ENCODE measurements at places on chromosomes 5 and 9.
A peak's percentile ranks its signal among the peaks of the same experiment; 100 is the strongest.

- DNase-seq = peak; percentile 9
These were observed 31.0 kb upstream of the NR3C1 start for GRCh38 chr5:143434261-143435209.

DNA sequence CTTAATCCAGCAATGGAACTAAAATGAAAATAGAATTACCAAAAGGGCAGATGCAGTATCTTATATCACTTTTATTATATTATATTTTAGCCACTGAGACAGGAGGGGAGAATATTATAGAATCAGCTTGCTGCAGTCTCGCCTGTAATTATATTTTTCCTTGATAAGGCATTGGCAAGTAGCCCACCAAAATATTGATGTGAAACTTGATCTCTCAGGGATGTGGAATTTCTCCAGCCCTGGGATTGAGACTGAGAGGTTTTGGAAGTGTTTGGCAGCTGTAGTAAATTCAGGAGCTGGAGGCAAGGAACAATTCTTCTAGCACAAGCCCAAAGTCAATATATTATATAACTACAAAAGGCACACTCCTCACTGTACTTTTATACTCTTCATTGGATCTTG, 142.1 kb upstream of the ADAMTSL1 start:
- no peak for DNase-seq

- DNase-seq = no peak
These were observed 17.0 kb upstream of the WWC1 start for GRCh38 chr5:168274406-168274805.

DNA sequence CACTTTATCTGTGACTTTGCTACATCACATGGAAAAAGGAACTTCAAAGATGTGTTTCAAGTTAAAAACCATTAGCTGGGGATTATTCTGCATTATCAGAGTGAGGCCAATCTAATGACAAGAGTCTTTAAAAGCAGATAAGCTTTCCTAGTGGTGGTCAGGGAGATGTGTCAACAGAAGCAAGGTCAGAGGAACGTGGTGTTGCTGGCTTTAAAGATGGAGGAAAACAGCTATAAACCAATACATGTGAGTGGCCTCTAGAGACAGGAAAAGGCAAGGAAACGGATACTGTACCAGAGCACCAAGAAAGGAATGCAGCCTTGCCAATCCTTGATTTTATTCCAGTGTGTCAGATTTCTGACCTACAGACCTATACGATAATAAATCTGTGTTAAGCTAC, 204.2 kb downstream of the TAF11L14 start:
- DNase-seq = no peak

DNA sequence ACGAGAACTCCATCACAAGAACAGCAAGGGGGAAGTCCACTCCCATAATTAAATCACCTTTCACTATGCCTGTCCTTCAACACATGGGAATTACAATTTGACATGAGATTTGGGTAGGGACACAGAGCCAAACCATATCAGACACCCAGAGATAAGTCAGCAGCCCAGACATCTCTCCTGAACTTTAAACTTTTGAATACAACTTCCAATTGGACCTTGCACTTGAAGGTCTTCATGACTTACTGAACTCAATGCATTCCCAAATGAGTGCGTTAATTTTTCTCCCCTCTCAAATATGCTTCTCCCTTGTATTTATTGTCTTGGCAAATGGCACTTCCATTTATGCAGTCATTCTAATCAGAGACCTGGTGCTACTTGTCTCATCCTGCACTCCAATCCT, 12.1 kb downstream of the C9 start:
- DNase-seq = no peak

DNA sequence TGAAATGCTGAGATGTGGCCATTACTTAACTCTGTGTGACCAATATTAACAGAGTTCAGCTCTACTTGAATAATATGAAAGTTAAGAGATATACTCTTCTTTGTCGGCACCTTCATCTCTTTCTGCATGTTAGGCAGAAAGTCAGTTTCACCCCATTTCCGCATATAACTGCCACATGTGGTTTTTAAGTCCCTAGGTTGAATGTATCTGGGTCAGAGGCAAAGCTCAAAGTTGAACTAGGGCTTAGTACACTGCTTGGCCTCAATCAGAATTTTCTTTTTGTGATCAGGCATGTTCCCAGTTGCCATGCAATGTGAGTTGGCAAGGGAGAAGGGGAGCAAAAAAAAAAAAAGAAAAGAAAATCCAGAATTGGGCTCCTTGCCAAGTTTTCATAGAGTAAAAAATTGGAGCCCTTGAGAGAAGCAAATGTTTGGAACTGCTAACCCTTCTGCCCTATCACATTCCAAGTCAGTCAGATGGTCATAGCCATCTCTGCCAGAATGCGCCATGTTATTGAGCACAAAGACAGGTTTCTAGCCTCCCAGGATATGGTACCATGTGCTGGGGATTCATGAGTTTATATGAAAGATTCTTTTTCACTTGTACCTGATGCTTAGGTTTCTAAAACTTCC, 251.2 kb upstream of the RORB start:
- DNase-seq = no peak

DNA sequence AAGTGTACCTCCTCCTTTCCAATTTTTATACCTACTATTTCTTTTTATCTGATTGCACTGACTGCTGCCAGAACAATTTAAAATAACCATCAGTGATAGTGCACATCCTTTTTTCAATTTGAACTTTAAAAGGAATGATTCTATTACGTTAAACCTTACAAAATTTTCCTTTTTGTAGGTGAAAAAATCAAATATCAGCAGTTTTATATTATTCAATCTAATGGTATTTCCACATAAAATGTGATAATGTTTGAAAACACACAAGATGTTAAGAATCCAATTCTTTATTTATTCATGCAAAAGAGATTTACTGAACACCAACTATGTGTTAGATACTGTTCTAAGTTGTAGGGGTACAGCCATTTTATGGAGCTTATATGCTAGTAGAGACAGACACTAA, 105.7 kb downstream of the GDNF start:
- no peak for DNase-seq

DNA sequence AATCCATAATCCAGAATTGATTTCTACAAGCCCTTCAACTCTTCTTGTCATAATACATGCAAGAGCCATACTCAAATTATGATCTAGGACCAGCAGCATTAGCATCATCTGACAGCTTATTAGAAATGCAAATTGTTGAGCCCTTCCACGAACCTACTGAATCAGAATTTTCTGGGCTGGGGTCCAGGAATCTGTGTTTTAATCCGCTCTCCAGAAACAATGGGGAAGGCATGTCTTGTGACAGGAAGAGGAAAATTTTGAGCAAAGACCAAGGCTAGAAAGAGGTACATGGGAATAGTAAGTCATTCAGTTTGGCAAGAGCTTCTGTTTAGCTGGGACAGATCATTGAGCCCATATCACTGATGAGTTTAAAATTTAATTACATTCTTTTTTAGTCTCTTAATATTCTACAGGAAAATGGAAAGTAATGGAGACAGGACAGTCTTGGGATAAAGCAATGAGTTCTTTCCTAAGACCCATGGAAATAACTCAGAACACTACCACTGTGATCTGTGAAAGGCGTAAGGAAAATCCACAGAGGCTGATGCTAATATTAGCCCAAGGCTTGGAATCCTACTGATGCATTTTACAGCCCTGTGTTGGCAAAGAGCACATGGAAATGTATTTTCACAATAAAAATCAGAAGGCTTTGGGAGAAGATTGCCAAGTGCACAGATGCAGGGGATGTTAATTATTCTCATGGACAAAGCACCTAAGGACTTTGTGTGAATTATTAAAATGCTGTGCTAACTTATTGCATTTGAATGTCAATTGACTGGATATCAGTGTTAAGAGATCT, 73.7 kb upstream of the STK32A start:
- DNase-seq = no peak

DNA sequence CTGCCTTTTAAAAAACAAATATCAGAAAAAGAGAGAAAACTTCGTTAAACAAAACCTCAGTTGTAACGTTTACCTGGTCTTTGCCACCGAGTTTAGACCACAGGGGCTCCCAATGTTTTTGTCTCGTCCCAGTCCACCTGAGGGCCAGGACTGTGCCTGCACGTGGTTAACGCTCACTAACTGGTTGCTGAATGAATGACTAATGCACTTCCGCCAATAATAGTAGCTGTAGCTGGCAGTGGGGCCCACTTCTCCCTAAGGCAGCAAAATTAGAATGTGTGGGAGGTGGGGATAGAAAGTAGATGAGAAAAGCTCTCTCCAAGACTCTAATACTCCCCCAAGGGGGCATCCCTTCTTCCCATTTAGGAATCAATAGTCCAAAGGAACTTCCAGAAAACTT, 29.1 kb upstream of the MED27 start:
- DNase-seq = no peak

DNA sequence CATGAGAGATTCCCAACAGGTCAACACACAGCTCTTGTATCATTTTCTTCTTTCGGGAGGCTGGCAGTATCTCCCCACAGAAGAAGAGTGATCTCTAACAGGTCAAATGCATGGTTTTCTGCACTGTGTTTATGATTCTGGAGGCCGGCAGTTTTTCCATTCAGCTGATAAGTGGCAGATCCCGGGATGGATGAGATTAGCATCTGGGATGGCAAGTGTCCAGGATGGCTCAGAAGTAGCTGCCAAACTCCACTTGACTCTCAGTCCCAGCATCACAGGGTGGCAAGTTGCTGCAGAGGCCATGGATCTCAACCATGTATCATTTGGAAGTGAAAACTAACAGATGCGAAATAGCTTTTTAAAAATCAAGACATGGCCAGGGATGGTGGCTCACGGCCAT, 97.8 kb upstream of the SLC44A1 start:
- DNase-seq = no peak

- DNase-seq = no peak
These were observed 1992.3 kb downstream of the MAT2B start for GRCh38 chr5:165497707-165498106.

GRCh38 chr5:178069909-178070308, 43.4 kb upstream of the N4BP3 start:
- no peak for DNase-seq

DNA sequence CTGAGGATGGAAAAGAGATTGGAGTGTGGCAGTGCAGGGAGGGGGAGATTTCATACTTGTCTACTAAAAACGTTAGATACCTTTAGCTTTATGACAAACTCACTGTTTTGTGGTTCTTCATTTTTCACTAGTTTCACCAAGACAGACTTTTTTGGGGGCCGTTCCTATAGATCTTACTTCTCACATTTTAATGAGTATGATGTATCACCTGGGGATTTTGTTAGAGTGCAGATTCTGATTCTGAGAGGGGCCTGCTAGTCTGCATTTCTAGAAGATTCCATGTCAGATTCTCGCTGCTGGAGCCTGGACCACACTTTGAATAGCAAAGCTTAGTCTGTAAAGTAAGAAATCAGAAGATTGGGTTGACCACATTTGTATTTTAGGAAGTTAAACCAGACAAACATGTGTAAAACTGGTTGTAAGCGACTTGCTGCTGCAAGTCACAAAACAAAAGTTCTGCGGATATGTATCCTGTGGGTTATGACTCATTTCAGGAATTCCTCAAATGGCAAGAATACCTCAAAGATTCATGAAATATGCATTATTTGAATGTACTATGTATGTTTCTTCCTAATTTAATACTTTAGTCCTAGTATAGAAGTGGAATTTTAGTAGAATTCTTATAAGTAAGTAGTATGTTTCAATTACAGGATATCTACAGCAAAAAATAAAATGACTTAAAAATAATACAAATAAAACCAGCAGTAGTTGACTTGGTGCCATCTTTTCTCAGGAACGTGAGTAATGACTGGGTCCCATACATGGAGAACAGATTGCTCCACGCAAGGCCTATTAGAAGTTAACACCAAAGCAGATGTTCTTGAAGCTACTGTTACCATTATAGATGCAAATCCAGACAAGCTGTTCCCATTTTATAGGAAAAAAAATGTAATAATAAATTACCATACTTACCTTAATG, 27.8 kb downstream of the NFIL3 start:
- DNase-seq = no peak

- no peak for DNase-seq
These were observed 39.2 kb downstream of the TLE4 start for GRCh38 chr9:79610791-79611614.

- no peak for DNase-seq
These were observed 1028.5 kb downstream of the CDH18 start for GRCh38 chr5:18959535-18959934.

DNA sequence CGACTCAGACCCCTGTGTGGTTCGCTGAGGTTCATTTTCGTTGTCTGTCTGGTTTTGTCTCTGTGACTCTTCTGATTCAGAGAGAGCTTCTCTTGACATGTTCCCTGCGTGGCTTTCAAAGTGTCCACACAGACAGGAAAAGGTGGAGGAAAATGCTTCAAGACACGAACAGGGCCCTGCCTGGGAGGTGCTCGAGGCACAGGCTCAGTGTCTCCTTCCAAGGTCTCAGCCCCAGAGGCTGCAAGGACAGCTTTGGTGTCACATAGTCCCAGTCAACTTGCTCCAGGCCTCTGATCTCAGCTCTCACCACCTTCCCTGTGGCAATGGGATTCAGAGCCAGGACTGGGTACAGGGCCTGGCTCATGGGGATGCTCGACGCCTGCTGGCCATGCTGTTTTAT, 51.6 kb upstream of the SARDH start:
- DNase-seq = no peak

DNA sequence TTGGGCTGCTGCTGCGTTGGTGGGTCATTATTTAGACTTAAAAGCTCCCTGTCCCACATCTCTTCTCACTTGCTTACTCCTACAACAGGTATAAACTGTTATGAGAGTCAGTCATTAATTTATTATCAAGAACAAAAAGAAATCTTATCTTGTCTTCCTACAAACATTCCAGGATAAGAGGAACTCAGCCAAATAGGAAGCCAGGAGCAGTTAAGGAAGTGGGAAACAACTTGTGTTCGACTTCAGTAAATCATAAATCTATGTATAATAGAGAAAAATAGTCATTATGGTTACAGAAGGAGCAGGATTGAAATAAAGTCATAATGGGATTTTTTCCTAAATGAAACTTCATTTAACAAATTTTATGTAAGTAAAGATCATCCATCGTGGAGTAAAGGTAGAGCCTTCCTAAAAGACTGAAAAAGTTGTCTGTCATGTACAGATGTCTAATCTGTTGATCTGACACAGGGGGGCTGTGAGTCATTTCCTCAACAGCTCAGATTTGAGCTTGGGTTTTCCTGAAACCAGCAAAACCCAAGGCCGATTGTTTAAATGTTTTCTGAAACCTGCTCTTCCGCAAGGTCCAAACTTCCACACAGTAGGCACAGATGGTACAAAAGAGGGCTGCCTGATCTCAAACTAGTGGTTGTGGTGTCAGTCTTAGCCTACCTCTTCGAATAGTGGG, 25.3 kb upstream of the LRRTM2 start:
- no peak for DNase-seq

DNA sequence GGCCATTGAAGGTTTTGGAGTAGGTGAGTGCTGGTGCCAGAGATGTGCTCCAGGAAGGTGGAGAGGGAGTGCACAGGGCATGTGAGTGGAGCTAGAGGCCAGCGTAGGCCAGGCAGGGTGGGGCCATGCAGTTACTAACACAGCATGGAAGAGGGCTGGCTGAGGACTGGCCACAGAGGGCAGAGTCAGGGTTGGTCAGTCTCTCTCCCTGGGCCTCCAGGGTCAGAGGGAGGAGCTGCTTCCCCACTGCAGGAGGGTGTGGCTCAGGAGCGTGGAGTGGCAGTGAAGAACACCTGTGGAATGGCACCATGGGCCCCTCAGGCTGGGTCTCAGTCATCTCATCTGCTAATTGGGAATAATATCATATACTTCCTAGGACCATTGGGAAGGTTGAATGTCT, 167.7 kb downstream of the MACROH2A1 start:
- no peak for DNase-seq

GRCh38 chr5:14503017-14503680, 78.4 kb upstream of the OTULINL start:
- no peak for DNase-seq

All from stimulated activated CD4-positive, alpha-beta T cell treated with anti-CD3 and anti-CD28 coated beads, Interleukin-1b, Interleukin-23, amount 100 ng/mL, for 1 hour (primary cell).